Caki2 (cell line): ENCODE measurements at places on chromosomes 4 and X. TPM values are rescaled to one million over a fixed set of nuclear protein-coding genes. Genes with fewer than 3 reads are reported as not detected.

- DNase-seq = no peak
These were observed 2522.1 kb downstream of the ARAP2 start for GRCh38 chr4:33722254-33722653.

GRCh38 chrX:4935401-4935800 is 1222.0 kb upstream of the PRKX start:
- DNase-seq = no peak

DNA sequence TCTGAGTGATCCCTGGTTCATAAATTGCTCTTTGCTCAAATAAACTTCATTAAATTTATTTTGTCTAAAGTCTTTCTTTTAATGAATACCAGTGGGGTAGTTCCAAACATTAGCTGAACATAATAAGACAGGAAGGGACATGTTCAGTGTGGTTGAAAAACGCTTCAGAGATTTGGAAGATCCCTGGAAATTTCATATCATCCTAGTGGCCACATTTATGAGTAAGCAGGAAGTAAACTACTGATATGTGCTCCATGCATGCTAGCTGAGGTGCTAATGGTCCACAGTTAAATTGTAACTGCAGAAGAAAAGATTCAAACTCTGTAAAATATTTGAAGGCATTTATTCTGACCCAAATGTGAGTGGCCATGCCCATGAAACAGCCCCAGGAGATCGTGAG is 1328.7 kb downstream of the ADGRL3 start:
- no peak for DNase-seq

CCNQ gene
- 45.1 and 57.1 TPM in 2 replicates for total RNA-seq

DNA sequence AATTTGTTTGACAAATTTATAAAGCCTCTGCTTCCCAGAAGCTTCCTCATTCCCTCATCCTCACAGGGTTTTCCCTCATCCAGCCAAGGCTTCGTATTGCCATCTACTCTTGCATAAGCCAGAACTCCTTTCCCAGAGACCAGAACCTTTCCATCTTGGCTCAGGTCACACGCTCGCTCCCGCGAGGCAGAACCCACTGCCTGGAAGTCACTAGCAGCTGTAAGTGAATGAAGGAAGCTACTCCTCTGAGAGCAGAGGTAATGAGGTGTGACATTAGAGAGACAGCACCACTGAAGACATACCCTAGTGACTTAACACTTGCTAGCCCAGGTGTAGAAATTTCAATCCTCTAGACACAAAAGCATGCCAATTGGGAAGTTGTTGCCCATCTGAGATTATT is 52.5 kb downstream of the LHFPL1 start:
- DNase-seq = no peak

DNA sequence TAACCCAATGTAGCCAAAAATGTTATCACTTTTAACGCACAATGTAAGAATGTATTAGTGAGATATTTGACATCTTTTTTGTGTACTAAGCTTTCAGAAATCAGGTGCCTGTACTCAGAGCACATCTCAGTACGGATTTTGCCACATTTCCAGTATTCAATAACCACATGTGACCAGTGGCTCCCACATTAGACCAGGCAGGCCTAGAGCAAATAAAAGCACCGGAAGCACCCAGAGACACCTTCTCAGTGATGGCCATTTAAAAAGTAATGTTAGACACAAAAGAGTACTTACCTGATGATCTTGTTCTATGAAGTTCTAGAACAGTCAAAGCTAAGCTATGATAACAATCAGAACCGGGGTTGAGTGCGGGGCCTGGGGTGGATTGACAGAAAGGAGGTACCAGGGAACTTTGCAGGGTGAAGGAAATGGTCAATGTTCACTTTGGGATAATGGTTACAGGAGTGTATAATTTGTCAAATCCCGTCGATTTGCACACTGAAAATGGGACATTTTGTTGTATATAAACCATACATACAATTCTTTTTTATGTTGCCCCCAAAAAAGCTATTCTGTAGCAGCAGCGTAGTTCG is 1.2 kb downstream of the CTPS2 start:
- no peak for DNase-seq

DNA sequence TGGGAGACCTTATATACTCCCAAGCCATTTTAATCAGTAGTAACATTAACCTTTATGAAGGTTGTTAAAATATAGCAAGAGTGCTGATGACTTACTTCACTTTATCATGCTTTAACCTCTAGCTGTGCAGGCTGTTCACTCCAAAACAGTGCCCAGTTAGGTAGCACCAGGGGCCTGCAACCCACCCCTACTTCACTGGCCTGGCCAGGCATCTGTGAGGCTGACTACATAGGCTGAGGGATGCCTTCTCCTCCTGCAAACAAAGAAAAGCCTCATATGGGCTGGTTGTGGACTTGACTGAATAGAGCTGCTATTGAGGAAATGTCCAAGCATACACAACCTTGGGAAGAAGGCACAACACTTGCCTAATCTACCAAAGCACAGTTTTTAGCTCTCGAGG is 172.8 kb downstream of the SHROOM3 start:
- no peak for DNase-seq

- DNase-seq = no peak
These were observed 250.6 kb upstream of the NDST3 start for GRCh38 chr4:117783716-117784115.

DIPK2B gene
- not detected in 2 replicates for total RNA-seq

DNA sequence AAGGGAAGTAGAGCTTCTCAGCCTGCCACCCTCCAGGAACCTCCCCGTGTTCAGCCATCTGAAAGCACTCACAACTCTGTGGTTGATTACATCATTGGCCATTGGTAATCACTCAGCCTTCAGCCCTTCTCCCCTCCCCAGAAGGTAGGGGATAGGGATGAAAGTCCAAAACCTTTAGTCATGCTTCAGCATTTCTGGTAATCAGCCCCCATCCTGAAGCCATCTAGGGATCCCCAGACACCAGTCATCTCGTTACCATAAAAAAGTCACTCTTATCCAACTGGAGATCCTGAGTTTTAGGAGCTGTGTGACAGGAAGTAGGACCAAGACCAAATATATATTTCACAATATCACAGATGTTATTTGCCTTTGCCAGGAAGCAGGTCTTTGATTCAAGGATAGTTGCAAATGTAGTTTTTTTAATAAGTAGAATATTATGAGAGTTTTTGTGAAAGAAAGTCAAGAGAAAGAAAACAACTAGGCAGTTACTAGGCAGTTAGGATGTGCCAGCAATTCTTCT is 364.6 kb upstream of the NOCT start:
- DNase-seq = peak; percentile 76

GRCh38 chr4:82988323-82988832 is 22.2 kb downstream of the LIN54 start:
- no peak for DNase-seq

GRCh38 chrX:41339148-41339547 is 5.2 kb downstream of the DDX3X start:
- no peak for DNase-seq

RAB33A gene
- total RNA-seq = not detected in 2 replicates

DRD5 gene
- total RNA-seq = not detected in 2 replicates

- DNase-seq = no peak
These were observed 3.4 kb downstream of the NDP start for GRCh38 chrX:43969504-43970501.

CCSER1 gene
- total RNA-seq = 0.98 and 2.3 TPM in 2 replicates

- no peak for DNase-seq
These were observed 221.8 kb downstream of the KIT start for GRCh38 chr4:54879576-54879975.

DNA sequence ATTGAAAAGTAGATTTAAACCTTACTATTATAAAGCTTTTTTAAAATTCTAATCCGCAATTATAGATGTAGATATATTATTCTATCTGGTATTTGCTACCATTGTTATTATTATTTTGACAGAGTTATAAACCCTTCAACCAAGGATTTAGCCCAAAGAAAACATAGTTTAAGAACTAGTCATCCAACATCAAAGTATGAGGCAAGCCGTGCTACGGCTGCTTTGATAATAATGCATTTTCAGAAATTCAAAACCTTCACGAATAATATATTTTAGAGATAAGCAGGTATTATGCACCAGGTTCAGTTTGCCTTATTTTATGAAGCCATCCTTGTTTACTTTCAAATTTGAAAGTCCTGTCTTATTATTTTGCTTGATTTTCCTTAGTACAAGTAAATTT is 1501.7 kb downstream of the RAPGEF2 start:
- DNase-seq = no peak

GRCh38 chrX:151570561-151570960 is 7.1 kb downstream of the PASD1 start:
- no peak for DNase-seq

- no peak for DNase-seq
These were observed 174.6 kb upstream of the GATB start for GRCh38 chr4:151935411-151935810.

DNA sequence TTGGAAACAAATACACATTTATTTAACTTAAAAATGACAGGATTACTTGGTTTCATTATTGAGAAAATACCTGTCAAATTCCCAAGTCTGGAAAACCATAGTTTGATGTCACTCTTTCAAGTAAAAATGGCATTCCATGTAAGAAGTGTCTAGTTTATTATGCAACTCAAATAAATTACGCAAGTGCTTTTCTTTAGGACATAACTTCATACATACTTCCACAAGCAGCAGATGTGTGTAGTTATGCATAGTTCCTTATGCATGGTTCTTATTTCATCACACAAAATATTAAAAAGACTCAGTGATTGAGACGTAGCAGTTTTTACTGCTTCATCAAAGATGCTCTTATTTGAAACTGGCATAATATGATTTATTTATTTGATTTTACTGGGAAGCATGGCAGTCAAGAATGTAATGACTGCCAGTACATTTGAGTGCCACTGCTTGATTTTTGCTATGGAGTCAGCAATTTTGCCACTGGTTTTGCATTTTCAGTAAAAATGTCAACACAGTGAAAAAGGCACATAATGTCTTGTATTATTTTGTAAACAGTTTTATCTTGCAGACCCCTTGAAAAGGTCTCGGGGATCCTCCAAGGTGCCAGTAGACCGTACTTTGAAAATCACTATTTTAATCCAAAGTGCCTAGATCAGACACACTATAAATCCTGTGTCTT is 62.1 kb downstream of the CLCN3 start:
- no peak for DNase-seq

ADH1A gene
- not detected in 2 replicates for total RNA-seq

DNA sequence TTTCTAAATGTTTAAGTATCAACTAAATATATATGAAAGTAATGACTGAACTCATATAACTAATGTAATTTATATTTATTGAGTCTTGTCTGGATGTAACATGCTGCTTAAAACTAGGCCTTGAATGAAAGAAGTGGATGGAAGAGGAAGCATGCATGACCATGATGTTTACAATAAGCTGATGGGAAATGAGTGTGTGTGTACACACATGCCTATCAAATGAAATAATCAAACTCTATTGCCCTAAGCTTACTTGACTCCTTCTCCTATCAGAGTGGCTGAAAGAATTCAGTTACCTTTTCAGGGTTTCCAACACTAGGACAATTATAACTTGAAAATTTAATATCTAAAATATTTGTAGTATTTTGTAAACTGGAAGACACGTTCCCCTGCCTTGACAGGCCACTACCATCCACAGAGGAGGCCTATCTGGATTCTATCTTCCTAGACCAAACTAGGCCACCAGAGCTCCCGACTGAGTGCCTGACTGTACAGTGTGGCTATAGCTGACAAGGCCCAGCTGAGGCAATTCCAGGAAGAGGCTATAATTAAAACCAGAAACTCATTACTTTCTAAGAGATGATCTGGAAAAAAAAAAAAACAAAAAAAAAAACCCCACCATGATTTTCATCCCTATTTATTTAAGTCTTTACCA is 7.6 kb downstream of the ARSJ start:
- no peak for DNase-seq

DNA sequence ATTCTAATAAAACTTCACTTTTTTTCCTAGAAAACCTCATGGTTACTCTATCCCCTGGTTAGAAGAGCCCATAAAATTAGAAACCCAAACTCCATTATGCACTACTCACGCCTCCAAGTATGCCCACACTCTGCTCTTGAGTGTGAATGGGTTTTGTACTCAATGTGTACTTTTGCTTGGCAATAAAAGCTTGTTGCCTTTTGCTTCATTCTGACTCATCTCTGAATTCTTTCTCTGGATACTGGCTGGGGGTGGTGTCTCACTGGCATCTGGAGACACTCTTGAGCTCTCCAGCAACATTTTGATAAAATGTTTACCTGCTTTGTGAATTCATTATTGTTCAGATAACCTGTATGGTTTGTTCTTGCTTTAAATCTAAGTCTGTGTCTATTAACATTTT is 963.3 kb downstream of the TRAM1L1 start:
- no peak for DNase-seq

GRCh38 chr4:150232029-150232428 is 153.8 kb downstream of the DCLK2 start:
- peak; percentile 59 for DNase-seq

MRPL1 gene
- total RNA-seq = 21.9 and 28.1 TPM in 2 replicates

DNA sequence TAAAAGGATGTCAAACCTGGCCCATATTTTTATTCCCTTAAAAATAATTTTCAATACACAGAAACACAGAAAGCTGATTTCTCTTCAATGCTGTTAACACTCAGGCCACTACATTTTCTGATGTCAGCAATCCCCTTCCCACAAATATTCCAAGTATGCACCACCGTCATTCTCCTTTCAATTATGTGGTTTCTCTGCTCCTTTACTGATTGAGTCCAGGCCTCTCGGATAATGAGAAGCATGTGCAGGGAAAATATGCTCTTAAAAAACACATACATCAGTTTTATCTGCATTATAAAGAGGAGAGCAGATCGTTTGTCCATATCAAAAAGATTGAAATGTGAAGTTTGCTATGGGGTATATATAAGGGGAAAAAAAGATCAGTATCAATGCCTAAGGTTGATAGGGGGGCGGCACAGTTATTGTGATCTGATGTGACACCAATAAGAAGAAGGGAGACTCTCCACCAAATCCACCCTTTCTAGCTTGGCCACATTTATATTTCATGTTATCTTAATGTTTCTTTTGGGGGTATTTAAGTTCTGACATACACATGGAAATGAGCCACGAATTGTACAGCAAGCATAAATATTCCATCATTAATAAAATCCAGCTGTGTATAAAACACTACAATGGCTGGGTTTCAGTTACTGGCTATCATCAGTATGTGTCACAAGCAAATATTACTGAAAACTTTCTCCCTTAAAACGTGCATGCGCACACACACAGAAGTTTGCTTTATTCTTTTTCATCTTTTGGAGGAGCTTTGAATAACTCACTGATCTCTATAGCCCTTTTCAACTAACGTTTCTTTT is 6.4 kb downstream of the AMOT start:
- DNase-seq = no peak

SLIT2 gene
- total RNA-seq = 0.07 and 0.78 TPM in 2 replicates

NAT8L gene
- total RNA-seq = 2.7 and 3.0 TPM in 2 replicates

DNA sequence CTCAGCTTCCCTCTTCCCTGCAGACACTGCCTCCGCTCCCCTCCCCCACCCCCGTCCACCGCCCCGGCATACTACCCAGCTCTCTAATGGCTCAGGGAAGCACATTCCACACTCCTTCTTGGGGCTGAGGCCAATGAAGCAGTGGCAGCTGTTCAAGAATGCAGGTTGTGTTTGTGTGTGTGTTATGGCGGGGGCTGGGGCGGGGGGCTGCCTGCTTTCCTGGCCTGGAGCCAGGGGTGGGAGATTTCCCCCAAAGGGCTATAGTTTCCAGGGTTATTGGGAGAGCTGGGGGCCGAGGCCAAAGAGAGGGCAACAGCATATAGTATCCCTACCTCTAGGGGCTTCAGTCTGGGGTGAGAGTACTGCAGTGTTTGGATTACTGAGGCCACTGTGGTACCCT is 149.4 kb downstream of the EFNB1 start:
- no peak for DNase-seq

NKX6-1 gene
- total RNA-seq = not detected in 2 replicates
